Stimulated activated naive B cell treated with anti-CD40 and anti-IgM and Interleukin-4, amounts not matched to agents 10 μg/mL and 1 μg/mL and 100 μg/mL, for 72 hours (primary cell): ENCODE measurements at places on chromosomes 11 and 22.

- DNase-seq, result peak; percentile 45
Observed at GRCh38 chr22:49052023-49052538, 775.6 kb downstream of the BRD1 start.

GRCh38 chr11:69394234-69394868 lies 87.1 kb upstream of the LINC01488 start:
- DNase-seq, result no peak

- no peak for DNase-seq
Observed at GRCh38 chr22:50724616-50725015, 13.4 kb upstream of the ACR start.

GRCh38 chr11:80822308-80822707 lies 1381.5 kb upstream of the TENM4 start:
- no peak for DNase-seq

- no peak for DNase-seq
Observed at GRCh38 chr11:79026803-79027445, 413.9 kb downstream of the TENM4 start.

- DNase-seq, result no peak
Observed at GRCh38 chr11:123478352-123478987, 48.4 kb downstream of the GRAMD1B start.

GRCh38 chr11:75532200-75533048 lies 6.7 kb upstream of the GDPD5 start:
- peak; percentile 61 for DNase-seq

DNA sequence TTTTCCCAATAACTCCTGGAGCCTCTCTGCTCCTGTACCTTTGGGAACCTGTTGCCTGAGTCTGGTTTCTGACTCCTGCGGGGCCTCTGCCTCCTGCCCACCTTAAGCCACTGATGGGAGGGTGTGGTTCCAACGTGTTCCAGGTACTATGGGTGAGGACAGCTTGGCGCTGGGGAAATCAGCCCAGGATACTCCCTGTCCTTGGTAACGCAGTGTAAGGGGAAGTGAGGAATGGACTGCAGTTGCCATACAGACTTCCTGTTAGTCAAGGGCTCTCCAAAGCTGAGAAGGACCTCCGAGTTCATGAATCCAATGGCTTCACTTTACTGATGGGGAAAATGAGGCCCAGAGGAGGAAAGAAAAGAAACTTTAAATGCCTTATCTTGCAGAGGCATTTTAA lies 1.2 kb upstream of the MARK2 start:
- DNase-seq, result no peak

GRCh38 chr11:59267196-59267595 lies 54.5 kb upstream of the MPEG1 start:
- peak; percentile 71 for DNase-seq

- no peak for DNase-seq
Observed at GRCh38 chr11:74739546-74740270, 8.5 kb upstream of the CHRDL2 start.

GRCh38 chr11:121321614-121322243 lies 29.2 kb downstream of the SC5D start:
- no peak for DNase-seq

DNA sequence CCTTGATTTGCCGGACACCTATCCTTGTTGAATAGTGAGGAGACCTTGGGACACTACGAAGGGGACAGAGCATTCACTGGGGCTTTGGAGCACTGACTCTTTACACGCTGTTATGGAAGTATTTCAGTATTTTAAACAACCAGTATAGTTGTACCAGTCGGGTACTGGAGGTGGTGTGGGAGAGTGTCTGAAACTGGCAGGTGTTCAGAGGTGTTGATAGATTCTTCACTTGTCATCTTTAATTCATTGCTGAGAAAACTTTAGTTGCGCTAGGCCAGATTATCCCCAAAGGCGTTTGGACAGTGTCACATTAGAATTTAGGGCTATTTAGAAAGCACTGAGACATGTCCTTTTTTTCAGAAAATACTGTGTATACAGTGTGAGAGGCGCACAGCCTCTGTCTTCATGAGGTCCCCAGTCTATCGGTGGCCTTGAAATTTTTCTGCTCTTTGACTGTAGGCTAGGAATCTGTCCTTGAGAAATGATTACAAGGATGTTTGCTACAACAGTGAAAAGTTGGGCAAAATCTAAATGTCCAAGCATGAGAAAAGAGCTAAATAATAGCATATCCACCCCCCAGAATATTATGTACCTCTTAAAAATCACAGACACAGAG lies 69.7 kb downstream of the TEAD1 start:
- no peak for DNase-seq

GRCh38 chr11:104731890-104732289 lies 166.4 kb downstream of the CASP12 start:
- no peak for DNase-seq

DNA sequence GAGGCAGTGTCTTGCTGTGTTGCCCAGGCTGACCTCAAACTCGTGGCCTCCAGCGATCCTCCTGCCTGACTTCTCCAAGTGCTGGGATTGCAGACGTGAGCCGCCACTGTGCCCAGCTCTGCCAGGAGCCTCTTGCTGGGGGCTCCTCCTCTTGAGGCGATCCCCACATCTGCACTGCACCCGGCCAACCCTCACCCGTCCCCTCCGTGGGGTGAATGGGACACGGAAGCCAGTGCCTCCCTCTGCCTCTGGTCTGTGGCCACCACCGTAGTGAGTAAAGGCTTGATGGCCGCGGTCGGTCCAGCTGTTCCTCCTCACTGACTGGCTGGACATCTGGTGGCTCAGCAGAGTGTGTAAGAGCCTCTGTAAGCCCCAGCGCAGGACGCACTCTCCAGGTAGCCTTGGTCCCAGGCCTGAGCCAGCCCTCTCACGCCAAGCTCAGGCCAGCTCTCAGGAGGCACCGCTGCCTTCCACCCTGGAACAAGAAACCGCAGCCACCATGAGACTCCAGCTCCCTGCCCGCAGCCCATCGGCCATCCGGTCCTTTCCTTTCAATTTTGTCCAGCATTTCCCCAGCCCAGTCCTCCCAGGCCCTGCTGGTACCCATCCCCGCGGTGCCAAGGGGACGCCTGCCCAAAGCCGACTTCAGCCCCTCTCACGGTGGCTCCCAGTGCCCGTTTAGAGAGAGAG lies 100.3 kb downstream of the BRD1 start:
- DNase-seq, result no peak

GRCh38 chr22:20002636-20003035 lies 14.0 kb downstream of the ARVCF start:
- no peak for DNase-seq

GRCh38 chr22:30277547-30278344 lies 11.1 kb upstream of the OSM start:
- DNase-seq, result no peak

- DNase-seq, result no peak
Observed at GRCh38 chr22:22362936-22363335, 118.3 kb downstream of the VPREB1 start.

DNA sequence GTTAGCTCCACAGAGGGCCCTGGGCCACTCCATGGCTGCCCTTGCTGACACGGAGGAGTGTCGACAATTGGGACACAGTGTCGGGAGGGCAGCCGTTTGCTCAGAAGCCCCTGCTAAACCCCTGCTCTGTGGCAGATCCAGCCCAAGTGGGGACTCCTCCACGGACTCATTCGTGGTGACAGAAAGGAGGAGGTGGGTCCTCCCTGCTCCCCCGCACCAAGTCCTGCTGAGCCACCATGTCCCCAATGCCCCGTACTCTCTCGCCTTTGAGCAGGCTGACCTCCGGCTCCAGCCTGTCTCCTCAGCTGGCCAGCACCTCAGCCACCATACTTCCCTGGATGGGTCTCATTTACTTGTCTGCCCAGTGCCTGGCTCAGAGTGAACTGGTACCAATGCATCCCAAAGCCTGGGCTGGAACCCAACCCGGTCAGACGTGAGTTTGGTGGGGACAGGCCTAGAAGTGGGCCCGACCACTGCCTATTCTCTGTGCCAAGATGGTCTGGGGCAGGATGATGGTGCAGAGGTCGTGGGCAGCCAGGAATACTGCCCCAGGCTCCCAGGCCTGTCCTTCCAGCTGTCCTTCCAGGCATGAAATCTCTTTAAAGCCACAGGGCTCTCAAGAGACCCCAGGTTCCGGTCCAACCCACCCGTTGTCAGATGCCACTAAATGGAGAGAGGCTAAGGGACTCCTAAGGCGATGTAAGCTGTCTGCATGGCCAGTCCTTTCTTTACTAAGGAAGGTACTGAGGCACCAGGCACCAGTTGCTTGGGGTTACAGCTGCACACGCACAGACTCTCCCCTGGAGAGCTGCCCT lies 4.3 kb downstream of the CBX6 start:
- DNase-seq, result no peak

GRCh38 chr11:86483940-86484794 lies 109.5 kb downstream of the CCDC81 start:
- DNase-seq, result no peak

- DNase-seq, result no peak
Observed at GRCh38 chr22:39776295-39777009, 117.1 kb downstream of the ENTHD1 start.

- no peak for DNase-seq
Observed at GRCh38 chr11:132078264-132079076, 708.1 kb downstream of the NTM start.

DNA sequence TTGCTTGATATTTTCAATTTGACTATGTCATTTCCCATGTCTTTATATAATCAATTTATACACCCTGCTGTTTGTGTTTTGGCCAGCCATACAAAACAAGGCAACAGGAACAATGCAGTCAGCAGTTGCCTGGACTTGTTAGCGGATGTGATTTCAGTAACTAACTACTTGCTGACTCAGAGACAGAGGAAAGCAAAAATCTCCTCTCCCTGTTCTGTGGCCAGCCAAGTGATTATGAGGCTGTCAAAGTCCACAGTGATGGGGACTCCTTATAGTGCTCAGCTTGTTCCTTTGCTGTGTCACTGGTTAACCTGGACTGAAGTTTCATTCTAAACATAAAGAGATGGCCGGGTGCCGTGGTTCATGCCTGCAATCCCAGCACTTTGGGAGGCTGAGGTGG lies 32.6 kb upstream of the APLP2 start:
- DNase-seq, result no peak

DNA sequence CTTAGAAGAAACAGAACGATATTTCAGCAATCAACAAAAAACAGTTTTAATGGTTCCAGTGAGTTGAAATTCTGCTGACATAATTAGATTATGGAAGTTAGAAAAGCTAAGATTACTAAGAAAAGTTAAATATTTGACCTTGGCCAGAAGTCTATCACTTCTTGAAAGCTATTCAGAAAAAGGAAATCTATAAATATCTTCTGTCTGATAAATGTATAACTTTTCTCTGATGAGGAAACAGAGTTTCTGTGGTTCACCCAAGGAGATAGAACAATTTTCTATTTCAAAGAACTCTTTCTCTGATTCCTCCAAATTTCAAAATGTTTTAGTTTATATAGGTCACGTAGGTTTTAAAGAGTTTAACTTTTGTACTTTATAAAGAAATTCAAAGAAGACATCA lies 438.4 kb upstream of the CHORDC1 start:
- DNase-seq, result no peak

- no peak for DNase-seq
Observed at GRCh38 chr11:62012451-62012831, 45.0 kb upstream of the FTH1 start.

GRCh38 chr22:35911877-35912276 lies 116.7 kb downstream of the RBFOX2 start:
- DNase-seq, result no peak

DNA sequence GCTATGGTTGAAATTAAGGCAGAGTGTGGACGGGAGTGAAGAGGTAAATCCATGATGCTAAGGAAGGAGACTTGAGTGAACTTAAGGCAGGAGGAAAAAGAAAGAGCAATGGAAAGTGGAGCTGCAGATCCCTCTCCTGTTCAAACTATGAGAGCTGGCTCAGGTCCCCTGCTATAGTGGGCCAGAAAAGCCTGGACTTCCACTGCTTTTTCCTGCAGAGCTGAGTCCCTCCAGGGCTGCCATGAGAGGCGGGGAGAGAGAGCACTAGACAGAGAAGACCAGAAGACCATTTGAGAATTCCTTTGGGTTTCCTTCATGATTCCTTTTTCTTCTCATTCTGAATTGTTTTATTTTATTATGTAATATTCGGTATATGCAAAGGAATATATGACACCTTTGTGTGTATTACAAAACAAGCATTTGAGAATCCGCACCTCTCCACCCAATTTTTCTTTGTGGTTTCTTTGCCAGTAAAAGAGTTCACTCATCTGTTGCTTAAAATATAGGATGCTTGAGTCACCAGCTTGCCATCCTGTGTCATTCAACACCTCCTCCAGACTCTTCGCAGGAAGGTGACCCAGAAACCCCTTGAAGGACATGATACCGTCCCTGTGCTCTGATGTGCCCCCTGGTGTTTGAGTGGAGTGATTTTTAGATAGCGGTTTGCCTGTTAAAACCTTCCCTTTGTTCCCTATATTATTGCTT lies 24.4 kb downstream of the SREBF2 start:
- DNase-seq, result peak; percentile 64

DNA sequence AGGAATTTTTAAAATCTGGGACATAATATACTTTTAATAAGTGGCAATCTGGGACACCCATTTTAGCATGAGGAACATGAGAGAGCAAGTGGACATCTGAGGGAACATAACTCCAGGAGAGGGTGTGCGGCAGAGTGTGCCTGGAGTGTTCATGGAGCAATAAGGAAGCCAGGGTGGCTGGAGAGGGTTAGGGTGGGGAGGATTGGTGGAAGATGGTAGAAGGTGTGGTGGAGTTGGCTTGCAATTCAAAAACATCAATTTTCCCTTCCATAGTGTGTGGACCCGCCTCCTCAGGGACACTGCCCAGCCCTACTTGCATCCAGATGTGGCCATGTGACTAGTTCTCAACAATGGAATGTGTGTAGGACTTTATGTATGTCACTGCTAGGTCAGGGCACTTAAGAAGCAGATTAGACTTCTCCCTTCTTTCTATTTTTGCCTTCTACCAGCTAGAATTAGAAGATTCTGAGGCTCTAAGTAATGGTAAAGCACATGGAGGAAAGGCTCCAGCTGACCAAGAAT lies 4.4 kb upstream of the DENND5A start:
- no peak for DNase-seq

- no peak for DNase-seq
Observed at GRCh38 chr11:131692151-131692550, 321.7 kb downstream of the NTM start.

DNA sequence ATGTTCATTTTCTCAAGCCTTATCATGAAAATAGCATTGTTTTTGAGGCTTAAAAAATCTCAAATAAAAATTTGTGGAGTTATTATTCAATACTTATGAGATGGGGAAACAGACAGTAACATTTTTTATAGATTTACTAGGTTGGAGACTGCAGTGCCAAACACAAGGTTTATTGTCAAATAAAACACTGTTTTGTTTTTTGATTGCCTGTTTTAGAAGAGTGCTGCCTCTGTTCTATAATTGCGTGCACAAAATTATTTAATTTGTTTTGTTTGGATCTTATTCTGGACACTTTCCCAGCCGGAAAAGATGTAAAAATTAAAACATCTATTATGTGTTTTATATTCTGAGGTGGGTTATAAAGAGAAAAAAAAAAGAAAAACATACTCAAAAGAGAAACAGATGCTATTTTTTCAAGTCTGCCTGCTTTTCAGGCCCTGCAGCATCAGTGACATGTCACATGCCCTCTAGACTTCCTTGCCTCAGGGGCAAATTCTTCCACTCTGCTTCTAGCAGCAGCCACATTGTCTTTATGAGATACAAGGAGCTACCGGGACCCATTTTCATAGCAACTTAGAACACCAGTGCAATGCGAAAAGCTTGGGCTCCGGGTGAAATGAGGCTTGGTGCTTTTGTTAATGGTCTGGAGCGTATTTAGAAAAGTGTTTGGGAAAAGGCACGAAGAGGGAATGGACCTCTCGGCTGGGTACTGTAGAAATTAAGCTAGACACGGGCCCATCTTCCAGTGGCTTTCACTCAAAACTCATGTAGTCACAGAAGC lies 77.5 kb downstream of the EFCAB6 start:
- no peak for DNase-seq
